Vagina (tissue), 2 donors: ENCODE measurements at places on chromosomes 2 and 18. TPM values are rescaled to one million over a fixed set of nuclear protein-coding genes. Genes with fewer than 3 reads are reported as not detected.

GRCh38 chr2:225100269-225100668 is 58.0 kb upstream of the DOCK10 start:
- H3K27me3 ChIP-seq = no peaks in the 10 kb centered on the region
- DNase-seq = no peak
- no peaks in the 10 kb centered on the region for H3K4me1 ChIP-seq
- no peak overlapping the region for H3K4me3 ChIP-seq
- no peak overlapping the region for H3K27ac ChIP-seq
- H3K36me3 ChIP-seq = no peaks in the 10 kb centered on the region

- DNase-seq = no peak
- no peaks in the 10 kb centered on the region for H3K27me3 ChIP-seq
- no peak overlapping the region for H3K4me3 ChIP-seq
- H3K36me3 ChIP-seq = no peaks in the 10 kb centered on the region
- no peak overlapping the region for H3K27ac ChIP-seq
Observed at GRCh38 chr2:165016772-165017411, 61.6 kb upstream of the SLC38A11 start.

DNA sequence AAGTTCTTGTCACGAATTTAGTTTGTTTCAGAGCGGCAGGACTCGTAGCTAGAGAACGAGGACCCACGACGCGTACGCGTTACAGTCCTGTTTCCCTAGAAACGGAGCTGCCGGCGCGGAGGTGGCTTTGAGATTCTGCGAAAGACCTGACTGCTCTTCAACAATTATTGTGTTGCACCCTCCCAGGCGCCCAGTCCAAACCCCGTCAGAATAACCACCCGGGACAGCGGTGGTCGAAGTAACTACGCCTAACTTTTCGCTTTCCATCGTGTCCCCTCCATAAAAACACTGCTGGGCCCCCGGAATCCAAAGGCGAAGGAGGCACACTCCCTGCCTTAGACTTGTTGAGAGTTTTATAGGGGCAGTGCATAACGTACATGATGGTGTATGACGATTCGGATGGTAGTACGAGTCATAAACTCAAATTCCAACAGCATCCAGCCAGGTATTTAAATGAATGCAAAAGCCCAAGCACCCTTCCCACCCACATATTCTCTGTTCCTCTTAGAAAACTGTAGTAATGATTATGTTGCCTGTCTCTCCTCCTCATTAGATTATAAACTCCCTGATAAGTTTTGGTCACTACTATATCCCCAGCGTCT is 651 bp upstream of the STAM2 start:
- peaks cover 31% of the 10 kb centered on the region for H3K4me1 ChIP-seq
- H3K4me3 ChIP-seq = peak overlapping the region; percentile 84
- peak overlapping the region; percentile 92 for H3K27ac ChIP-seq
- H3K36me3 ChIP-seq = no peaks in the 10 kb centered on the region
- DNase-seq = no peak

- DNase-seq = no peak
- H3K36me3 ChIP-seq = no peaks in the 10 kb centered on the region
- no peak overlapping the region for H3K27ac ChIP-seq
- H3K4me1 ChIP-seq = no peaks in the 10 kb centered on the region
- no peak overlapping the region for H3K4me3 ChIP-seq
Observed at GRCh38 chr18:74921057-74921820, 287.7 kb downstream of the PTGR3 start.

DNA sequence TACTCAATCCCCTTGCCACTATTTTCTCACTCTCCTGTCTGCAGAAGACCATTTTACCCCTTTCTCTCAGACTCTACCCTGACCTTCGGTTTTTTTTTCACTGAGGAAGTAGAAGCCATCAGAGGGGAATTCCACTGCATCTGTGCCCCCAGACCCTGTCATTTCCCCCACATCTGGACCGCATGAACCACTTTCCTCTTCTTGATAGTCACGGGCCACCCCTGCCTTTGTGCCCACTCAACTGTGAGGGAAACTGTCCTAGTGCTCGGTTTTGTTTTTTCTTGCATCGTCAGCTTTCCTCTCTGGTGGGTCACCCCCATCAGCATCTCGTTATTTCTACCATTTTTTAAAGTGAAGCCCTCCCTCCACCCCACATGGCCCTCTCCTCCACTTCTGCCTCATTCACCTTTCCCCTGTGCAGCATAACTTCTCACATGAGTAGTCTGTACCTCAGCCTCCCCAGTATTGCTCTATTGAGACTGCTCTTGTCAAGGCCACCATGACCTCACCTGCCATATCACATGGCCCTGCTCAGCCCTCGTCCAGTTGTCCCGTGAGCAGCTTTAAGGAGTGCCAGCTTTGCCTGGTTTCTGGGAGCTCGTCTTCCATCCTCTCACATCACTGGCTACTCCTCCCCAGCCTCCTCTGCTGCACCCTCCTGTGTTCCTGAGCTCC is 32.4 kb downstream of the TMEM87B start:
- no peaks in the 10 kb centered on the region for H3K4me1 ChIP-seq
- H3K4me3 ChIP-seq = no peak overlapping the region
- no peak overlapping the region for H3K27ac ChIP-seq
- H3K36me3 ChIP-seq = no peaks in the 10 kb centered on the region
- no peaks in the 10 kb centered on the region for H3K27me3 ChIP-seq
- DNase-seq = no peak

- H3K27me3 ChIP-seq = no peaks in the 10 kb centered on the region
- H3K27ac ChIP-seq = peak overlapping the region; percentile 83
- H3K36me3 ChIP-seq = no peaks in the 10 kb centered on the region
Observed at GRCh38 chr2:28224648-28225472, 167.8 kb upstream of the FOSL2 start.

- H3K36me3 ChIP-seq = no peaks in the 10 kb centered on the region
- no peak for DNase-seq
- H3K4me1 ChIP-seq = peaks cover 8% of the 10 kb centered on the region
Observed at GRCh38 chr2:222703886-222704285, 32.4 kb downstream of the MOGAT1 start.

- H3K4me3 ChIP-seq = no peak overlapping the region
- no peaks in the 10 kb centered on the region for H3K36me3 ChIP-seq
- no peak for DNase-seq
- H3K4me1 ChIP-seq = no peaks in the 10 kb centered on the region
Observed at GRCh38 chr2:97731274-97732020, 18.1 kb downstream of the ZAP70 start.

- no peaks in the 10 kb centered on the region for H3K36me3 ChIP-seq
- DNase-seq = no peak
- no peaks in the 10 kb centered on the region for H3K4me1 ChIP-seq
- H3K27me3 ChIP-seq = no peaks in the 10 kb centered on the region
Observed at GRCh38 chr2:72931280-72931910, 14.1 kb downstream of the EMX1 start.

The CFAP210 gene
- 0.49 TPM for total RNA-seq

The NEDD4L gene
- total RNA-seq = 42.2 TPM

The TSPYL6 gene
- not detected for total RNA-seq

The ATP8B1 gene
- total RNA-seq = 41.5 TPM

The SLC9A4 gene
- not detected for total RNA-seq
